HS-5 (cell line): ENCODE measurements at places on chromosomes 4 and X.
A peak's percentile ranks its signal among the peaks of the same experiment; 100 is the strongest.

- DNase-seq: no peak
Observed at GRCh38 chrX:31708116-31708515, 636.3 kb upstream of the FTHL17 start.

DNA sequence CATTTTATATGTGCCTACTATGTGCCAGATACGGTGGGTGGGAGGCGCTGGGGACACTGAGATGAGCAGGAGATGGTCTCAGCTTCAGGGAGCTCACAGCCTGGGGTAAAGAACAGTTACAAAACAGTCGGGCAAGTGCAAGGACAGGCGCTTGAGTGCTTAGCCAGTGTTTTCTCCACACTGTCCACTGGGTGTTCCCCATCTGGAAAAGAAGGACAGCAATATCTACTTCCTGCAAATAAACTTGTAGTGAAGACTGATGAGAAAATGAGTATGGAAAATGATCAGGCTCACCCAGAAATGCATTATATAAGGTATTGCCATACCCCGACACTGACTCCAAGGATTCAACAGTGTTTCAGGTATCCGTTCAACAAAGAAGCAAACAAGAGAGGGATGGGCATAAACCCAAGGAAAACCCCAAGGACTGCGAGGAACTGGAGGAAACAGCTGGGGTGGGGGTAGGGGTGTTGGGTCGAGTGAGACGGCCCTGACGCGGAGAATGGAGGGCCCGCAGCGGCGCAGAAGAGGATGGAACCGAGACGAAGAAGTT lies 835 bp downstream of the TMEM185A start:
- peak; percentile 20 for DNase-seq

GRCh38 chr4:143188136-143189088 lies 3.7 kb downstream of the USP38 start:
- no peak for DNase-seq

GRCh38 chrX:65596270-65597034 lies 61.9 kb upstream of the LAS1L start:
- DNase-seq: no peak

DNA sequence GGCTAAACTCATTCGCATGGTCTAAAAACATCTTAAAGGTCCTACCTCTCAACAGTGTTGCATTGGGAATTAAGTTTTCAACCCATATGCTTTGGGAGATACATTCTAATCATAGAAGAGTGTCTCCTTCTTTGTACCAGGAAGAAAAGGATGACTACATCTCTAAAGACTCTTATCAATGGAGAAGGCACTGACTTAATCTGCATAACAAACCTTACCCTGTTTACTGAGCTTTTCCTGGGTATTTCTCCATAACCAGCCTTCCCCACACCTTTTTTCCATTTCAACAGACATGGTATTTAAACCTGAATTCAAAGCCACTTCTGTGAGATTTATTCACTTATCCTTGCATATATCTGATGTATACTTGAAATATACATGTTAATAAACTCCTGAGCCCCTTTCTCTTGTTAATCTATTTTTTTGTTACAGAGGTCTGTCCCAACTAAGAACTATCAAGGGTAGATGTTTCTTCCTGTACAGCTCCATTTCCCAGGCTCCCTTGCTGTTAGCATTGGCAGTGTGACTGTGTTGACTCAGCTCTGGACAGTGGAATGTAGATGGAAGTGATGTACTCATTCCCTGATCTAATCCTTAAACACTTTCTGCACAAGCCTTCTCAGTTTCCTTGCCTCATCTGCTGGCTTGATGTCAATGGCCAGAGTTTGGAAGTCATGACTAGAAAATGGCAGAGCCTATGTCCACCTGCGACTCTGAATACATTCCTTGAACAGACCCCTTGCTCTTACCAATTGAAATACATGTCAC lies 148.9 kb upstream of the CPEB2 start:
- DNase-seq: peak; percentile 69

GRCh38 chr4:140945106-140945505 lies 188.2 kb downstream of the RNF150 start:
- DNase-seq: no peak

DNA sequence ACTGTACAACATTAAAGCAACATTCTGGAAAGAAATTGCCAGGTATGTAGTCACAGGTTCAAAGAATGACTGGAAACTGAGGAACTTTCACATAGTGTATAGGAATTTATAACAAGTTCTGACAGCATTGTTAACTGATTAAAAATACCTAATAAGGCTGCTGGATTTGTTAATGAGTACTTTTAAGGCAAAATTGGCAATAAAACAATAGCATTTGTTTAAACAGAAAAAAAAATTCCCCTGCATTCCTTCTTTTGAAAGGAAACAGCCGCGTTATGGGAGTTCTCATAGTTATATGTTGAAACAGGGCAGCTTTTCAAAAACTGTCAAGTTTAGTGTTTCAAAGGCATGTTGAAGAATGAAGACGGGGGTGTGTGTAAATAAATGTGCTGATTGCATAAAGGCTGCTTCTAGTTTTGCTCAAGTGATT lies 282.5 kb upstream of the FAT1 start:
- no peak for DNase-seq

- no peak for DNase-seq
Observed at GRCh38 chrX:69155786-69156520, 9.3 kb downstream of the PJA1 start.

- no peak for DNase-seq
Observed at GRCh38 chr4:8917868-8918783, 46.5 kb upstream of the HMX1 start.

DNA sequence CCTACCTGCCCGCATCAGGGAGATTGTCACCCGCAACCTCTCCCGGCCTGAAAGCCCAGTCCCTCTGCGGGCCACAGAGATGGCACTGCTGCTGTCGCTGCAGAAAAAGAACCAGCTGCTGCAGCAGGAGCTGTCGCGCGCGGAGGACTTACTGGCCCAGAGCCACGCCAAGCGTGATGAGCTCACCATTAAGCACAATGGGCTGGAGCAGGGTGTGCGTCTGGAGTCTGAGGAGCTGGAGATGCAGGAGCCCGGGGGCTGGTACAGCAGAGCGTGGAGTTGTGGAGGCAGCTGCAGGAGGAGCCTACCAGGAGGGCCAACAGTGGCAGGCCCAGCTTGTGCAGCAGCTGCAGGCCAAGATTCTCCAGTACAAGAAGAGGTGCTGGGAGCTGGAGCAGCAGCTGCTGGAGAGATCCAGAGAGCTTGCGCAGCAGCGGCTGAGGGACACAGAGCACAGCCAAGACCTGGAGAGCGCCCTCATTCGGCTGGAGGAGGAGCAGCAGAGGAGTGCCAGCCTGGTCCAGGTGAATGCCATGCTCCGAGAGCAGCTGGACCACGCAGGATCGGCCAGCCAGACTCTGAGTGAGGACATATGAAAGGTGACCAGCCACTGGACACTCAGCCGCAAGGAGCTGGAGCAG lies 11.3 kb downstream of the SMIM10L2A start:
- DNase-seq: no peak

DNA sequence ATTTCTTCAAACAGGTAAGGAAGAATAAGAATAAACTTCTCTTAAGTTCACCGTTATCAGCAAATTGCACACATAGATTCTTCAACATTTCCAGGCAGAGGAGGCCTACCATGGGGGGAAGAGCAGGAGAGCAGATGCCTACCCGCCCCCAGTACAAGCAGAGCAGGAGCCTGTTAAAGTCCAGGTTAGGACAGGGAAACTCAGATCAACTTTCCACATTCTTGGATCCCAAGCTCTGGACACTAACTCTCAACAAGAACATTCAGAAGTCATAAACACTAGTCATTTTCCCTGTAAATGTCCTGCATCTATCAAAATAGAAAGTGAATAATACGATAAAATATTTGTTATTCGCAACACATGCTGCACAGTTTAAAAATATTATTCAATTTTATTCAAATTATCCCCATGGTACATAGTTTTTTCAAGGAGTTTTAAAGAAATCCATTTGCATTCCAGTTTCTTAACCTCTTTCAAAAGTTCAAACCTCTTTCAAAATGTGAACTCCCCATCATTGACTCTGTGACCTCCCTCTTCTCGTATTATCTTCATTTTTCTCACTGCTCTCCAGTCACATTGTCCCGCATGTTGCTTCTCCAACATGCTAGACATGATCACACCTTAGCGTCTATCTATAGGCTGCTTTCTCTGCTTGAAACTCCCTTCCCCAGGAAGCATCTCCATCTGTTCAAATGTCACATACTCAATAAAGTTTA lies 185.2 kb upstream of the NEIL3 start:
- DNase-seq: no peak

DNA sequence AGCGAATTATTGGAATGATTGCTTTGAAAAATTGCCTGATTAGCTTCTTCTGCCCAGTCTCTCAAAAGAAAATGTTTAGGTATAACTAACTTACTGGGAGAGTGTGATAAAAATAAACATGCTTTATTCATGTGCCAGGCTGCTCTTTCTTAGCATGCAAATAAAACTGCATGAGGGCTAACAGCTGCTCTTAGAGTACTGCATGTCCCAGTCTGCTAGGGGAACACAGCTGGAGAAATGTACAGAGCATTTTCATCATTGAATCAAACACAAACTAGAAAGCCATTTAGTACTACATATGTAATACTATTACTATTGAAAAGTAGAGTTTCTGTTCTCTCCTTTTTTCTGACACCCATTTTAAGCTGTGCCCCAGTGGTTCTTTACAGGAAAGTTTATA lies 726.0 kb downstream of the GRID2 start:
- DNase-seq: no peak

- DNase-seq: no peak
Observed at GRCh38 chr4:143514497-143514896, 995 bp downstream of the SMARCA5 start.

DNA sequence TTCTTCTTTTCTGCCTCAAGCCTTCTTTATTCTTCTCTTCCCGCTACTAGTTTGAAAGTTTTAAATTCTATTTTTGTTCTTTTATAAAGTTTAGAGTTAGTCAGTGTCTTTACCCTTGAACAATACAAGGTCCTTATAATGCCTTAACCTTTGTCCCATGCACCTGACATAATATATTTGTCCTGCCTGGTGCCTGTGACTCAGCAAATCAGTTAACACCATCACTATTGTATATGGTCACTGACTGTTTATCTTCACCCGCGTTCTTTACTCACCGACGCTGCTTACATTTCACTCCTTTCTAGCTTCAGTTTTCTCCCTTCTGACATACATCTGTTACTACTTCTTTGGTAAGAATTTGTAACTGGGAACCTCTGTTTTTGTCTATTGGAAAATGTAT lies 5.7 kb downstream of the SMIM20 start:
- DNase-seq: no peak

DNA sequence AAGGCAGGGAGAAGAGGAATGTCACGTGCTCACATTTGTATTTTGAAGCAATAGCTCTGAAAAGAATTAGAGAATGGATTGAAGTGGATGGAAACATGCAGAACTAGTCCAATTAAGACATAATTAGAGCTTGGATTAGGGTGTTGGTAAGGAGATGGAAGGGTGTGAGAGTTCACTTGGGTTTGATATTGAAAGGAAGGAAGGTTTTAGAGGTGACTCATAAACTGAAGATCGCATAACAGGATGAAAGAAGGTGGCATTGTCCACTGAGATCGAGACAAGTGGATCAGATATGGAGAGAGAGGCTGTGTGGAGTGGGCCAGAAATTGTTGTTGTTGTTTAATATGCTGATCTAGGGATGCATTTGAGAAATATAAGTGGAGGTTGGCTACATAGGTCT lies 244.0 kb upstream of the SMIM31 start:
- DNase-seq: no peak

DNA sequence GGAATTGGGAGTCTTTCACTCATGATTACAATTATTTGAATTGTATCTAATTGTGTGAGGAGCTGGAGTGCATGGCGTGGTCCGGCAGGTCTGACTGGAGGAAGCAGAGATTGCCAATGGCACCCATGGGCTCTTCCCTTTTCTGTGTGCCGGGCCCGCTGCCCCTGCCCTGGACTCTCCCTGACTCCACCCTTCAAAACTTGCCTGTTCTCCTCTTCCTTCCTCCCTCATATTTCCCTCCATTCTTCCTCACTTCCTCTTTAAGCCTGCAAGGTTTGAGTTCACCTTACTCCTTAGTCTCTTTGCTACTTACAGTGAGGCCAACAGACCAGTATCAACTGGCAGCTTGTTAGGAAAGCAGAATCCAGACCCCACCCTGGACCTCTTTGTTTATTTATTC lies 6.5 kb upstream of the STBD1 start:
- no peak for DNase-seq

GRCh38 chrX:71958281-71958675 lies 47.6 kb downstream of the NHSL2 start:
- DNase-seq: no peak

DNA sequence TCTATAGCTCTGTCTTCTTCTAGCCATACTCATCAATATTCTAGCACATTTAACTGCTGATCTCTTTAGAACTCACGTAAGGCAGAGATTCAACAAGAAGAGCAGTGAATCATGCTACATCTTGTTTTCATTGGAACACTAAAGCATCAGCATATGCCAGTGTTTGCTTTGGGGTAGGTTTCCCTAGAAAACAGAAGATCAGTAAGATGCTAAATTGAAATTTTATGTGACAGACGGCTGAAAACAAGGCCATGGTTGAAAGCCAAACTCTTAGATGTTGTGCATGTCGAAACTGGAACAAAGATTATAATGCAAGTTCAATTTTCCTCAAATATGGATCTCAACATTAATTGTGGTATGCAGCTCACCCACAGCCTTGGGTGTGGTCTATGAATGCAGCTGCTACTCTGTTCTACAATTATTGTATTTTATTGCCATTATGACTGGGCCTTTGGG lies 107.6 kb downstream of the PDLIM5 start:
- no peak for DNase-seq

GRCh38 chrX:11628399-11628798 lies 37.3 kb downstream of the ARHGAP6 start:
- DNase-seq: no peak

DNA sequence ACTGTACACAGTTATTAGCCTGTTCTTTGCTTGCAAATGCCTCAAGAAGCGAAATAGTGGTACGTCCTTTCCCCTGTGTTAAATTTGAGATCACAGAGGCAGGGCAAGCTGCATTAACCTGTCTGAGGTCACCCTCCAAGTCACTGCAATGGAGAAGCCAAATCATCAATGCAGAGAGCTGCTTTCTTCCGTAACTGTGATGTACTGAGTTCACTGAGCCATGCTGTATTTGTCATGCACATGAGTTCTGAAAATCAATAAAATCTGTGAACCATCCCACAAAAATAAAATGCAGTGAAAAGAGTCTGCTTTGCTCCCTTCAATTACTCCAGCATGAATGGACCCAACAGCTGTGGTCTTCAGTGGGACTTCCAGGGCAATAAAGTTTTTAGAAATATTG lies 393.5 kb downstream of the KCNIP4 start:
- DNase-seq: no peak

GRCh38 chr4:54215379-54216077 lies 13.6 kb upstream of the PDGFRA start:
- DNase-seq: no peak

GRCh38 chr4:97216046-97216445 lies 927.2 kb downstream of the STPG2 start:
- no peak for DNase-seq

GRCh38 chrX:109190542-109190941 lies 291.3 kb downstream of the GUCY2F start:
- DNase-seq: no peak

GRCh38 chrX:9746148-9746888 lies 19.3 kb downstream of the GPR143 start:
- no peak for DNase-seq
